ENCODE measurements at places on chromosomes 2 and 18.
A peak's percentile ranks its signal among the peaks of the same experiment; 100 is the strongest.

GRCh38 chr2:67867735-67868134 lies 195.1 kb downstream of the C1D start:
- no peak for DNase-seq

GRCh38 chr18:48948112-48949049 lies 2.4 kb downstream of the SMAD7 start:
- DNase-seq, result peak; percentile 69

DNA sequence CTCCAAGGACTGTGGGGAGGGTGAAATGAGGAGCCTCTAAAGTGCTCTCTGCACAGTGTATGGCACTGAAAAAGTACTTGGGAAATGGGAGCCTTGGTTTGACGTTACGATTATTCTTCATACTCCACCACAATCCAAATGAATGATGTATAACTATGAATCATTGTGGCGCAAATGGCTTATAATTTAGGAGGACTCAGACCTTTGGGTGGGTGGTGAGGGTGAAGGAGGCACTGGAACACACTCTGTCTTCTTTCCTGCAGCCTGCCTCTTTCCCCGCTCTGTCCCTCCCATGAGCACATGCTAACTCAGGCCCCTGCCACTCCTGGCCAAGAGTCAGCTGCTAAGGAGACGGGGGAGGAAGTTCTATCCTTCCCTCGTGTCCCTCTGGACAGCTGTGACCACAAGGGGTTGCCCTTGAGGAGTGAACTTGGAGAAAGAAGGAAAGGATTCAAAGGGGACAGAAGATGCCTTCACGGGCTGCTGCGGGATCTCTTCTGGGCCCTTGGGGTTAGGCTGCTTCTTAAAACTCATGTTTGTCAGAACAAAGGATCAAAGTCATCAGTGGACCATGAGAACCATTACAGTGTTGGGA lies 36.5 kb downstream of the POLR1A start:
- DNase-seq, result no peak

DNA sequence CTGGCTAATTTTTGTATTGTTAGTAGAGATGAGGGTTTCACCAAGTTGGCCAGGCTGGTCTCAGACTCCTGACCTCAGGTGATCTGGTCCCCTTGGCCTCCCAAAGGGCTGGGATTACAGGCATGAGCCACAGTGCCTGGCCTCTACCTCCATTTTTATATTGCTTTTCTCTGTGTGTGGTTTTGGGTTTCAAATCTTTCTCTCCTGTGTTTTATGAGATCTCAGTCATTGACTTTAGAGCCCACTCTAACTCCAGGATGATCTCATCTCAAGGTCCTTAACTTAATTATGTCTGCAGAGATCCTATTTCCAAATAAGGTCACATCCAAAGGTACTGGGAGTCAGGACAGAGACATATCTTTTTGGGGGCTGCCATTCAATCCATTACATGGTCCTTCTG lies 24.7 kb downstream of the ARL4C start:
- DNase-seq, result no peak

- no peak for DNase-seq
Observed at GRCh38 chr2:21794611-21795010, 670.8 kb downstream of the TDRD15 start.

DNA sequence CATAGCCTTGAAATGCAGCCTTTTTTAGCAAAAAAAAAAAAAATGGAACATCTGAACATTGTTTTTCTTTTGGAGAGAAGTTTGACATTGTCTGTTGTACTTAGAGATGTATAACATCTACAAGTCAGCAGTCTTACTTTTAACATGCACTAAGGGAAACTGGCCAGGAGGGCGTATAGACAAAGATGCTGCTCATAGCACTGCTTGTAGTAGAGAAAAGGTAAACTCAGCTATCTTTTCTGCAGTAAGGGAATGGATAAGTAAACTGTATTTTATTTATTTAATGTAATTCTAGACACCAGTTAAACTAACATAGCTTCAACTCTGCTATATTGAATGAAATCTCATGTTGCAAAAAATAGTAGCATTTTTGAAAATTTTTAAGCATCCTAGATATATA lies 489.6 kb downstream of the PTPRM start:
- DNase-seq, result no peak

- DNase-seq, result peak; percentile 36
Observed at GRCh38 chr2:182666674-182667314, 49.3 kb upstream of the DNAJC10 start.

DNA sequence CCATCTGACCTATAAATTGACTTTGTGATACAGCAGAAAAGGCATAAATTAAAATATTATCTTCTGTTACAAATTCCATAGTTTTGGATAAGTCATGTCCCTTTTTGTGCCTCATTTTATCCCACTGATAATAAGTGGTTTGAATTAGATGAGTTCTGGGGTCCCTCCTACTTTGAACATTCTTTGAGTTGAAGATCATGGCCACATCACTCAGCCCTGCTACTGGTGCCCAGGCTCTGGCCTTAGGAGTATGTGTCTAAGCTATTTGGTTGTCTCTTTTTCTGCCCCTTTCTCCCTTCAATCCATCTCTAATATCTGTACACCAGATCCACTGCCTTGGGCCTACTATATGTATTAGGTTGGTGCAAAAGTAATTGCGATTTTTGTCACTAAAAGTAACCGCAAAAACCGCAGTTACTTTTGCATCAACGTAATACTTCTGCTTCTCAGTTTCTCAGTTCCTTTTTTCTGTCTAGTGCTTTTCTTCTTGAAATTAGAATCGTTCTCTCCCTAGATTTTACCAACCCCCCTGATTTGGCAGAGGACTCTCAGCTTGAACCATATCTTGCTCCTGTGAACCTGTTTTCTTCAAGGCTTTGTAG lies 362.5 kb upstream of the TNP1 start:
- peak; percentile 91 for DNase-seq

DNA sequence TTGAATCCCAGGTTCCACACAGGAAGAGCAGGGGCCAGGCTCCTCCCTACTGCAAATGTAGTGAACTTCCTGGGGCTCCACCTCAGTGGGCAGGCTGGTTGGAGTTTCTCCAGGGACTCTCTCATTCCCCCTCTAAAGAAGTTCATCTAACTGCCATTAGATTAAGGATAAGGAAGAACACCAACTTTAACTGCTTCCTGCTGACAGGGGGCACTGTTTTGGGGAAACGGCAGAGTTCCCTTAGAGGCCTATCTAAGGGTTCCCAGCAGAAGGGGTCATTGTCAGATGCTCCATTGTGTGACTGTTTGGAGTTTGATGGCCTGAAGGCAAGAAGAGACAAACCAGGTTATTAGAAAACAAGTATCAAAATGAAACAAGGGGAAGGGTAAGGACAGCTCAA lies 2159.7 kb upstream of the PIK3C3 start:
- no peak for DNase-seq

DNA sequence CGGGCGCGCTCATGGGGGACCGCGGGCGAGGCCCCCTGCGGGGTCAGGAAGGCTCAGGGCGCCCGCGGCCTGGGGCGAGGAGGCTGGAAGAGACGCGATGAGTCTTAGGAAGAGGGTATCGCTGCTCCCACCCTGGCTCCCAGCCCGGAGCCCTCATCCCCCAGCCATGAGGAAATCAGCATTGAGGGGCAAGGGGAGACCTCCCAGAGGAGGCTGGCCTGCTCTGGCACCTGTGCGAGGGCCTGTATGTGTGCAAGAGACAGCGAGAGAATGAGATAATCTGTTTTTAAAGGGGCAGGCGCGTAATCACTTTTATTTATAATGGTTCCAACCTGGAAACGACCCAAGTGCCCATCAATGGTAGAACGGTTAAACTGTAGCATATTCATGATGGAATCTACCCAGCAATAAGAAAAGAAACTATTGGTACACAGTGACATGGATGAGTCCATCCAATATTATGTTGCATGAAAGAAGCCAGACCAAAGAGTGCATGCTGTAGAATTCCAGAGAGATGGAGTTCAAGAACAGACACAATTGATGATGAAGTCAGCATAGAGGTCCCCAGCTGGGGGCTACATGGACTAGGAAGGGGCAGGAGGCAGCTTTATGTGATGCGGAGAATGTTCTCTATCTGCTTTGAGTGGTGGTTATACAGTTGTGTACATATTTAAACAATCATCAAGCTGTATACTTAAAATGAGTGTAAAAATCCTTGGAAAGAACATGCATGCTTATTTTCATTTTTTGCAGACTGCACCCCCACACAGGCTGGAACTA lies 14.4 kb downstream of the FBXO41 start:
- DNase-seq, result no peak

GRCh38 chr2:147952118-147952517 lies 68.4 kb downstream of the ORC4 start:
- no peak for DNase-seq

DNA sequence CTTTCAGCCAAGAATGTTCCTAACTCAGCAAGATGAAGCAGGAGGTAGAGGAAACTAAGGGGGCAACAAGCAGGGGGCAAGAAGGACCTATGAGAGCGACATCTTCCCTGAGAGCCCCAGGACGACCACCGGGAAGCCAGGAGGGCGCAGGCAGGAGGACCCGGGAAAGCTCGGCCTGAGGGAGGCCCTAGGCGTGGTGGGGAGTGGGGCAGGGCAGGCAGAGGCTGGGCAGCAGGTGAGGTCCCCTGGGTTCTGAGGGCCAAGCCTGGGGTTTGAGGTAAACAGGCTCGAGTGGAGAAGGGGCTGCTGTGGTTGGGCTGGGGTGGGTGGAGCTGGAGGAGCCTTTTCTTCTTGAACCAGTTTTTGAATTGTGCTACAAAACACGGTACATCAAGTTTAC lies 1.3 kb upstream of the ALPI start:
- no peak for DNase-seq

DNA sequence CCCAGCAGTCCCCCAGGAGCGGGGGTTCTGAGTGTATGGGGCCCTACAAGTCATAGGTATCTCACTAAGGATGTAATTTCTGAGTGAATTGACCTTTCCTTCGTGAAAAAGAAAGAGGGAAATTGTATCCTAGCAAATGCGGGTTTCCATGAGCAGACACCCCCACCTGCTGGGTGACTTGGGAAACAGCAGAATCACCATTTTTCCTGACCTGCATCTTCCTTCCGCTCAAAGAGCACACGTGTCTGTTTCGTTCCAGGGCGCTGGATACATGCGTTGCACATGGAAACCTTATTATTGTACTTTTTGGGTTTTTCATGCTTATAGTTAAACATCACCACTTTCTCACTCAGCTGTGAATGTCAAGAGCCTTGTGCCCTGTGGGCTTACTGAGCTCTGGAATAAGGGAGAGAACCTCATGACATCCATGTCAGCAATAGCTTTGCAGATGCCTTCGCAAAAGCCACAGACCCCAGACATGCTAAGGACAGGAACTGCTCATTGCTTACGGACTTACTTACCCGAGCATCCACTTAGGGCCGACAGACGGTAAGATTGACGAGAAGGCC lies 132.8 kb downstream of the TPO start:
- DNase-seq, result peak; percentile 63

DNA sequence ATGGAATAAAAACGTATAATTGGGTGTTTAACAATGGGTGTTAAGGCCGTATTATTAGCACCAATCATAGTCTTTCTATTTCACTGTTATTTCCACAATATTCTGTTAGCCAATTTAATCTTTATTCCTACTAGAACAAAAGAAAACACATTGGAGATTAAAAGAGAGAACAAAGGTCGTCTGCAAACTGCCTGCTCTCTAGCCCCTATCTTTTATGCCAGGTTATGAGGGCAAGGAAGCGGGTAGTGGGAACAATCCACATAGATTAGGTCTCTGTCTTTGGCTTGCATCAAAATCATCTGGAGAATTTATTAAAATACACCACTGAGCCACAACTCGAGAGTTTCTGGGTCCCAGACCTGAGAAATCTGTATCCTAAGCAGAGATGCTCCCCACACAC lies 69.4 kb upstream of the DSC1 start:
- no peak for DNase-seq

- peak; percentile 35 for DNase-seq
Observed at GRCh38 chr2:195563857-195564512, 93.0 kb upstream of the SLC39A10 start.

- peak; percentile 51 for DNase-seq
Observed at GRCh38 chr2:27705851-27706622, 42.3 kb downstream of the SLC4A1AP start.

- peak; percentile 40 for DNase-seq
Observed at GRCh38 chr2:34368304-34368703, 769.2 kb upstream of the FAM98A start.

DNA sequence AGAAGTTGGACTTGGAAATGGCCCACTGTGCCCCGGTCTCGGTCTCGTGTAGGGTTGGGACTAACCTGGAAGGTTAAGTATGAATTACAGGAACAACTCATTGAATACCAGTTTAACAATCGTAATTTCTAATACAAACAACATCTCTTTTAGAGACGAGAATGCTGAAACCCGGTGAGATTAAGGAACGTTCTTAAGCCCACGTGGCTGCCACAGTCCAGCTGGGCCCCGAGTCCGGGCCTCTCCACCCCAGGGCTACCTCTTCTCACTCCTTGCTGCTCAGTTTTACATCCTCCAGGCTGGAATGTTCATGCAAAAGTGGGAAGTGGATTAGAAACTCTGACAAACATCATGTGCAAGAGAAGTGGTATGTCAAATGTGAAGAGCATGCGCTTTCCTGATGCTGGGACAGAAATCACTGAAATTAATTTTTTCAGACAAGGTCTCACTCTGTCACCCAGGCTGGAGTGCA lies 29.4 kb downstream of the NGEF start:
- DNase-seq, result no peak

GRCh38 chr18:26468931-26469340 lies 79.4 kb downstream of the KCTD1 start:
- DNase-seq, result peak; percentile 22

Data from NB4 (cell line).